ENCODE measurements at places on chromosomes 16 and 17.

DNA sequence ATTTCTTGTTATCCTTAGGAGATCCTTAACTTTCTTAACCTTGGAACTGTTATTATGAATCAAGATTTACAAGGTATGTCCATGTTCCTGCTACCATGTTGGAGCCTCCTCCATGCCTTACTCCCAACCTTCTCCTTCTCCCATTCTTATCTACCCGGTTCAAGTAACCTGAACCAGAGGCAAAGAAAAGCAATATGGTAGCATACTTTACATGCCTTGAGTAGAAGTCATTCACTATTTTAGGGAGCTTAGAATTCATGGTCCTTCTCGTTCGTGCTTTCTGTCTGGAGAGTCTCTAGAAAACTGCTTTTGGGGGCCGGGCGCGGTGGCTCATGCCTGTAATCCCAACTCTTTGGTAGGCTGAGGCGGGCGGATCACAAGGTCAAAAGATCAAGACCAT, 37.7 kb downstream of the LDHD start:
- no peak for DNase-seq

- DNase-seq: peak; percentile 18
These were observed 36.4 kb downstream of the GPT2 start for GRCh38 chr16:46920402-46921068.

- no peak for DNase-seq
These were observed 191.6 kb upstream of the GSE1 start for GRCh38 chr16:85421338-85422195.

GRCh38 chr16:2874912-2875362, 8.1 kb upstream of the FLYWCH2 start:
- peak; percentile 87 for DNase-seq

- DNase-seq: no peak
These were observed 161.7 kb upstream of the MAF start for GRCh38 chr16:79762217-79762616.

GRCh38 chr16:72203401-72203800, 31.4 kb upstream of the PMFBP1 start:
- DNase-seq: no peak

GRCh38 chr17:6941989-6942388, 53.9 kb upstream of the ALOX12 start:
- DNase-seq: no peak

GRCh38 chr16:22314661-22315626, 17.7 kb downstream of the POLR3E start:
- no peak for DNase-seq

GRCh38 chr16:55009581-55009980, 78.9 kb downstream of the IRX5 start:
- DNase-seq: no peak

DNA sequence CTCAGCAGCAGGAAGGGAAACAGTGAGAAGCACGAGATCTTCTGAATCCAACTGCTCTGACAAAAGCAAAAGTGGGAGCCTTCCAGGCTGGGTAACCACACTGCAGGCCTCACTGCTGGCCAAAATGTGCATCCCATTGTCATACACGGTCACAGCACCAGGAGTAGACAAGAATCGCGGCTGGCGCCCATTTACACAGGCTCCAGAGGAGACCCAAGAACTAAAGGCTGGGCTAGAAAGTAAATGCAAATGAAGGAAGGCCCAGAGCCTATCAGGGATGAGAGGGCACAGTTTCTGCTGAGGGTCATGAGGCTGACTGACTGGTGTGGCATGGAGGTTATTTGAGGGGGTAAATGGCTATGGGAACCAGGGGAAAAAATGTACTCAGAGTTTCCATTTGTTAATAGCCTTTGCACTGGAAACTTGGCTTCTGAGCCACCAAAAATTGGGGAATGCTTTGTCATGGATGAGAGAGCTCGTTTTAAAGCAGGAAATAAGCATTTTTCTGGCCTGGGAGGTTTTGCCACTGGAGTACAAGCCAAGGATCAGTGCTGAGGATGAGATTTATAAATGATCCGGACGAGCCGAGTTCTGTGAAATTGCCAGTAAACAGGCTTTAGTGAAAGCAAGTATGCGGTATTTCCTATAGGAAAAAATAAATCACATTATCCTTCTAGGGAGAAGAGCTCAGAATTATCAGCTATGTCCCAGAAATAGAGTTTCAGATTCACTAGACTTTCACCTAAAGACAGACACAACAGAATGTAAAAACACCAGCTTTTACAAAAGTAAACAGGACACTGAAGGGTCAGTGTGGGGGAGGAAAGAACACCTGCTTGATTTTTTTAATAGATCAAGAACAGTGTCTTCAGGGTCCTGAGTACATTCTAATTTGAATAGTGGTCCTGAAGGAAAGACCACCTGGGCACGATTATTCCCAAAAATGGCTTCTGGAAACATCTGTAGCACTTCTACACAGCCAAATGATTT, 66.9 kb upstream of the GSG1L start:
- DNase-seq: no peak

GRCh38 chr17:75803883-75804282, 19.3 kb downstream of the UNK start:
- DNase-seq: no peak

- DNase-seq: no peak
These were observed 52.5 kb upstream of the NKD1 start for GRCh38 chr16:50495673-50496072.

DNA sequence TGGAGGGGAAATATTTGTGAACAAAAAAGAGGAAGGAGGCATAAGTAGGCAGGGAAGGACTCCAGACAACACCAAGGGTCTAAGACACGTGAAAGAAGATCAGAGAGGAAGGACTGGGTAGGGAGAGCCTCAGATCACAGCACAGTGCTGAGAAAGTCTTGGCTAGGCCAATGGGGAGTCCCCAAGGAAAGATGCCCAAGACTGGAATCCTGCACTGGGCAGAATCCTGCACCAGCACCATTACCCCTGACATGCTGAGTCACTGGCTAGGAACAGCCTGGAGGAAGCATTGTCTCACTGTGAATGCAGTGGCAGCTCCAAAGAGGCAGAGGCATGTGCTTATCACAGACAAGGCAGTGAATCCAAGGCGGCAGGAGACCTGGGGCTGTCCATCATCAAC, 19.2 kb downstream of the CLEC19A start:
- peak; percentile 46 for DNase-seq

GRCh38 chr16:68374961-68375660, 64.3 kb downstream of the PRMT7 start:
- DNase-seq: no peak

DNA sequence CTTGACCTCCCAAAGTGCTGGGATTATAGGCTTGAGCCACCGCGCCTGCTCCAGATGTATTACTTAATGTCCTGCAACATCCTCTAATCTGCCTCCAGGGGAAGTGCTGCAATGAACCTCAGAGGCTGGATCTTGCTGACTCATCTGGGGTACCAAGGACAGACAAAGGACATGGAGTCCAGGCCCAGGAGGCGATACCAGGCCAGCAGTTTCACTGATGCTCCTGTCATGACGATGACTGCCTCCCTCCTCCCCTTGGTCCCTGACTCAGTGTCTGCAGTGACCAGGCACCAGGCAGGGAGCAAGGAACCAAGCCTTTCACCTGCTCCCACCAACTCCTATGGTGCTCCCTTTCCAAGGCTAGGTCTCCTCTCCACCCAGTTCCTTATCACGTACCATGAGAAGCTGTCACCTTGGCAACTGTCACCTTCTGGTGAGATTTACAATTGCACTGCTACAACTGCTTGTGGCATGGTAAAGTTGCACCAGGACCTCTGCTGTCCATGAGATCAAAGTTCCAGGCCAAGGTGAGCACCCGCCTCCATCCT, 21.6 kb upstream of the PHOSPHO1 start:
- peak; percentile 51 for DNase-seq

DNA sequence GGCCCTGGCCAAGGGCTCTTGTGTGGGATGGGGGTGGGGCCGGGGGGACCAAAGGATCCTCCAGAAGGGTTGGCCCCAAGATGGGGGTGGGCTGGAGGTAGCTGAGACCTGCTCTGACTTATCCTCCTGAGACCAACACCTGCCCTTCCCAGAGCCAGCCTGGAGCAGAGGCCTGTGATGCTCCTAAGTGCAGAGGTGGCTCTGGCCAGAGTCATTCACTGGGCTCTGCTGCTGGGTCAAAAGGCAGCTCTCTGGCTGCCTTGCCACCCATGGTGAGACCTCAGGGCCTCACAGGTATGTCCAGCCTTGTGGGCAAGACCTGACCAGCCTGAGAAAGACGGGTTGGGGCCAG, 393 bp downstream of the SERPINF2 start:
- DNase-seq: no peak

DNA sequence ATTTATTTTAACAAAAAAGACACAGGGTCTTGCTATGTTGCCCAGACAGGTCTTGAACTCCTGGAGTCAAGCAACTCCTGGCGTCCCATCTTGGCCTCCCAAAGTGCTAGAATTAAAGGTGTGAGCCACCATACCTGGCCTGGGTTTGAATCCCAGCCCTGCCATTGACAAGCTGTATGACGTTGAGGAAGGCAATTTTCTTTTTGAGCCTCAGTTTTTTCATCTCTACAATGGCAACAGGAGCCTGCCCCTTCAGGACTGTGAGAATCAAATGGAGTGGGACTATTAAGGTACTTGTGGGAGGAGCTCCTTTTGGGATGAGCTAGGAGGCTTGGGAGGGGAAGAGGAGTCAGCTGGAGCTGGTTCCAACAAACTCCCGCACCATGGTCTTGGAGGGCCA, 6.2 kb downstream of the RARA start:
- DNase-seq: no peak
